ENCODE measurements at places on chromosomes 2 and 18. TPM values are rescaled to one million over a fixed set of nuclear protein-coding genes. Genes with fewer than 3 reads are reported as not detected.

OTOS gene
- 1.5 TPM for polyA plus RNA-seq

HOXD8 gene
- polyA plus RNA-seq = 122 TPM

NPPC gene
- polyA plus RNA-seq = not detected

ALKAL2 gene
- polyA plus RNA-seq = 8.0 TPM

GNAL gene
- 1.8 TPM for polyA plus RNA-seq

MC5R gene
- not detected for polyA plus RNA-seq

GALM gene
- 79.9 TPM for polyA plus RNA-seq

MRPL53 gene
- polyA plus RNA-seq = 157 TPM

UGT1A5 gene
- polyA plus RNA-seq = not detected

COL3A1 gene
- 32.2 TPM for polyA plus RNA-seq

STEAP3 gene
- 6.7 TPM for polyA plus RNA-seq

MYO7B gene
- 22.2 TPM for polyA plus RNA-seq

IL1R2 gene
- polyA plus RNA-seq = 11.2 TPM

- DNase-seq = no peak
These were observed 111.6 kb upstream of the LTBP1 start for GRCh38 chr2:32835148-32835547.

- peak; percentile 92 for DNase-seq
These were observed 680 bp upstream of the FHOD3 start for GRCh38 chr18:36296650-36297416.

- DNase-seq = no peak
These were observed 40.4 kb upstream of the MTIF2 start for GRCh38 chr2:55309446-55309845.

- DNase-seq = peak; percentile 16
These were observed 49.2 kb upstream of the KCNG2 start for GRCh38 chr18:79748321-79749180.

DNA sequence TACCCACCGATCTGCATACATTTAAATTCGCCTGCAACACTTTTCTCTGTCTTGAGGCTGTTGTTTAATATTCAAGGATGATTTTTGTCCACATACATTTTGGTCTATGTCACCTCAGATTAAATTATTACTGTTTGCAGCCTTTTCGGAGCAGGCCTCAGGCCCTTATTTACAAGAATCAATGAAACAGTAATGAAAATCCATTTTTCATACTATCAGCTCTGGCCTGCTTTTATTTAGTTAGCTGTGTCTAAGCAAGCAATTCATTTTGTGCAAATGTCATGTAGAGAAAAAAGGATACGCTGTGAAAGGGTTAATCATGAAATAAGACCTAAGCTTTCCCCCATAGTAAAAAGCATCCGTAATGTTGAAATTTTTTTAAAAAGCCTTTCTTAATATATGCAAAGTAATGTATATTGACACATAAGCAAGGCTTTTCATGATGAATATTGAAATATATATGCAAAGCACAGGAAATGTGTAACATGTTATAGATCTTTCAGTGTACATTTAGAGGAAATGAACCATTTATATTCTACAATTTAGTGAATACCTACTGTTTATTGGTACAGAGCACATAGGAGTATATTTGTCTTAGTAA, 1135.3 kb upstream of the ZEB2 start:
- no peak for DNase-seq

- no peak for DNase-seq
These were observed 73.7 kb downstream of the DGKD start for GRCh38 chr2:233428008-233428407.

GRCh38 chr2:159147690-159148089, 138.8 kb downstream of the WDSUB1 start:
- DNase-seq = no peak

DNA sequence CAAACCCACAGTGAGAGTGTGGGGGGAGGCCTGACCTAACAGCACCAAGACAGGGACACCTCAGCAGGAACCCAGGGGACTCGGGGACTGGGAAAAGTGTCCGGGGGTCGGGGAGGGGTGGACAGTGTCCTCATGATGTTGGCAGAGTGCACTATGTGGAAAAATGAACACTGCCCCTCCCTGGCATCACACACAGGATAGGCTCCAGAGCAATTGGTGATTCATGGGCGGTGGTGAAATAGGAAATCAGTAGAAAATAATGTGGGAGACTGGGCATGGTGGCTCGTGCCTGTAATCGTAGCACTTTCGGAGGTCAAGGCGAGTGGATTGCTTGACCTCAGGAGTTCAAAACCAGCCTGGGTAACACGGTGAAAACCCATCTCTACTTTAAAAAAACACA, 3.6 kb upstream of the ANO7 start:
- DNase-seq = no peak

DNA sequence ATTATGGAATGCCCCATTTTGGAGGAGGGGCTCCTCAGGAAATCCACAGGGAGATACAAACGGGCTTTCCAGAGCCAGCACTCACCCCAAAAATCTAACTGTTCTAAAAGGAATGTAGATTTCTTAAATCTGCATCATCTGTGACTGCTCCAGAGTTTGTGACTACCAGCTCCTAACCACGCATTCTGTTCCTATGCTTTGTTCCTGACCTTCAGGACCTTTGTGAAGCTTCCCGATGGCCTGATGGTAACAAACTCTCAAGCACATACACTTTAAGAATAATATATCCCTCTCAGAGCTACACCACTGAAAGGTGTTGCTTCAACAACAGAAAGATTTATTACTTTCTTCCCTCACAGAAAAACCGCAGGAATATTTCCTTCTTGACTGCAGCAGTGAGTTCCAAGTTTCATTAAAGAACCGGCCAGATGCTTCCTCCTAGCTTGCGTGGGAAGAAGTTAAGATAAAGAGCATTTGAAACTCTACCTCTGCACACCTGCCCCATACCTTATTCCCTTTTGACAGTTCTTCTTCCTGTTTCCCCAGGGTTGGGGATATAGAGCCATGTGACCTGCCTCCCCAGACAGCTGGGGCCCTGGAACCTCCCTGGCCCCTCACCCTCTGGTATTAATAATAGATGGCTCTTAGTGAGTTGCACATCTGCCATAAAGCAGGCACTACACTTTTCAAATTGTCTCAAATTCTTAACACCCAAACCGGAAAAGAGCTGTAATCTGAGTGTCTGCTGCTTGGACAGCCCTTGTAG, 40.2 kb upstream of the EML4 start:
- DNase-seq = peak; percentile 58

GRCh38 chr2:221211653-221212052, 360.5 kb downstream of the EPHA4 start:
- no peak for DNase-seq

DNA sequence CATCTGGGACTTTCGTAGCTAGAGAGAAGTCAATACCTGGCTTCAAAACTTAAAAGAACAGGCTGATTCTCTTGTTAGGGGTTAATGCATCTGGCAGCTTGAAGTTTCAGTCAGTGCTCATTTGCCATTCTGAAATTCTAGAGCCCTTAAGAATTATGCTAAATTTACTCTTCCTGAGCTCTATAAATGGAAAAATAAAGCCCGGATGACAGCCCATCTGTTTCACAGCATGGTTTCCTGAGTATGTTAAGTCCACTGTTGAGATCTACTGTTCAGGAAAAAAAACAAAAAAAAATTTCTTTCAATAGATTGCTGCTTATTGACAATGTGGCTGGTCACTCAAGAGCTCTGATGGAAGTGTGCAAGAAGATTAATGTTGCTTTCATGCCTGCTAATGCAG, 101.3 kb upstream of the RPE start:
- no peak for DNase-seq

GRCh38 chr18:58217052-58217451, 173.0 kb downstream of the NEDD4L start:
- no peak for DNase-seq

DNA sequence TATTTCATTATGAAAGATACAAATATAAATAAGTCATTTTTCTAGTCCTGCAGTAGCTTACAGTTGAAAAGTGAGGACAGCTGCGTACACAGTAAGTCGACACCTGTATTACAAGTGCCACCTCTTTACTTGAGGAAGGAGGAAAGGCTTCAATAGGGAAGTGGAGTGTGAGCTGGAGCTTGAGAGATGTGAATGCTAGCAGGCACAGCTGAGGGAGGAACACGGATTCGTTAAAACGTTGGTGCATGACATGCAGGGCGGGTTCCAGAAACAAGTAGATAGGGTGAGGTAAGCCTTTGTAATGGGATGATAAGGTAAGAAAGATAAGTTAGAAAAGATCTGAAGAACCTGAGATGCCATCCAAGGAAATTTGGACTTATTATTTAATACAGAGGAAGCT, 98.1 kb upstream of the CSRNP3 start:
- DNase-seq = no peak

DNA sequence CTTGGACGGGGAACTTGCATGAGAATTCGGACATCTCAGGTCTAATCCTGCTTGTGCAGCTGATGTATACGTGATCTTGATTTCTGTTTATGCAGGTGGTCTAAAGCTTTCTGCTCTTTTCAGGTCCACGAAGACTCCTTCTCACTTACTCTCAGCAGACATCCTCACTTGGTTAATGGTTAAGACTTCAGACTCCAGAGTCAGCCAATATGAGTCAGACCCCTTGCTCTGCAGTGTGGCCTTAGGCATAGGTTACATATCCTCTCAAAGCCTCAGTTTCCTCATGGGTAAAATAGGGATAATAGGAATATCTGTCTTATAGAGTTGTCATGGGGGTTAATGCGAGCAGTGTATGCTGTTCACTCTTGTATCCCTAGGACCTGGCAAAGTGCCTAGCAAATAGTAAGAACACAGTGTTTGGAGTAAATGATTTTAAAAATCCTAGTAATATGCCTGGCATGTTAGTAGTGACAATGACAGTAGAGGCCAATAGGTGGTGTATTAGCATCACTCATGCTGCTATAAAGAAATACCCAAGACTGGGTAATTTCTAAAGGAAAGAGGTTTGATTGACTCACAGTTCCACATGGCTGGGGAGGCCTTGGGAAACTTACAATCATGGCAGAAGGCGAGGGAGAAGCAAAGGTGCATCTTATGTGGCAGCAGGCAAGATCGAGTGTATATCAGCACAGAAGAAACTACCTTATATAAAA, 42.3 kb downstream of the XRCC5 start:
- DNase-seq = no peak

- no peak for DNase-seq
These were observed 66.3 kb downstream of the NRP2 start for GRCh38 chr2:205748639-205749038.

- DNase-seq = no peak
These were observed 11.3 kb downstream of the UPP2 start for GRCh38 chr2:158112992-158113391.

GRCh38 chr2:98716786-98717185, 14.1 kb downstream of the MGAT4A start:
- DNase-seq = no peak

- DNase-seq = no peak
These were observed 28.5 kb upstream of the HS6ST1 start for GRCh38 chr2:128347171-128347558.

GRCh38 chr2:239811111-239811781, 213.9 kb downstream of the NDUFA10 start:
- DNase-seq = no peak

DNA sequence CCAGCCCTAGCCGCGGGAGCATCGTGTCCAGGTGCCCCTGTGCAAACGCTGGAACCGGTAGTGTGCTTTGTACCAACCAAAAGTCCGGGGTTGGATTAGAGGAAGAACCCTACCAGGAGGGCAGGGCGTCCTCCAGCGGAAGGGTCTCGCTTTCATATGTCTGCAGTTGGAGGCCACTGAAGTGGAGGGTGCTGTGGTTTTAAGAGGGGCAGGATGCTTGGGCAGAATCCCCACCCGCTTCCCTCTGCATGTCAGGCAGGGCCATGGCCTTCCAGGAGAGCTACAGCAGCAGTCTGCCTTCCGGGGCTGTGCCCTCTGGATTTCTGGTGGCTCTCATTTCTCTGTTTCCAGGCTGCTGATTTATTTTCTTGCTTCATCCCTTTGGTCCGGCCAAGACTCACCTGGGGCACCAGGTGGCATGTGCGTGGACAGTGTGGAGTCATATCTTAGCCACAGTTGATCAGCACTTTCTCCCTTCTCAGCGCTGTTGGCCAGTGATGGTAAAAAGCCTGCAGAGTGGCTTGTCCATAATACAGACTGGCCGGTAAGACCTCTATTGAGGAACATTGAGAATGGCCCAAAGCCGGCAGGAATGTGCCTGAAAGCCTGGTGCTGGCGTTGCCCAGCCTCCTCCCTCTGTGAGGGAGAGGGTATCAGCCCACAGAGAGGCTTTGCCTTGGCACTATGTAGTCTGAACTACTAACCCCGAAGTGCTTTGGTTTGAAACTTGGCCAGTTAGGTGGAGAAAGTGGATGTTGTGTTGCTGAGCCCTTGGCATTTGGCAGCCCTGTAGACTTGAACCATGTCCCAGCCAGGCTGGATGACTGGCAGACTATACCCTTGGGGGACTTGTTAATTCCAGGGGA, 1.8 kb downstream of the AGAP1 start:
- no peak for DNase-seq

DNA sequence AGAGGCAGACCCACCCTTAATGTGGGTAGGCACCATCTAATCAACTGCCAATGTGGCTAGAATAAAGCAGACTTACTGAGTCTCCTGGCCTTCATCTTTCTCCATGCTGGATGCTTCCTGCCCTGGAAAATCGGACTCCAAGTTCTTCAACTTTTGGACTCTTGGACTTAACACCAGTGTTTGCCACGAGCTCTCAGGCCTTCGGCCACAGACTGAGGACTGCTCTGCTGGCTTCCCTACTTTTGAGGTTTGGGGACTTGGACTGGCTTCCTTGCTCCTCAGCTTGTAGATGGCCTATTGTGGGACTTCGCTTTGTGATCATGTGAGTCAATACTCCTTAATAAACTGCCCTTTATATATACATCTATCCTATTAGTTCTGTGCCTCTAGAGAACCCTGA, 21.9 kb downstream of the ST8SIA5 start:
- DNase-seq = no peak

- DNase-seq = no peak
These were observed 431.8 kb upstream of the SPHKAP start for GRCh38 chr2:228613133-228613850.

GRCh38 chr18:55054021-55054990, 95.0 kb upstream of the CCDC68 start:
- DNase-seq = no peak

- DNase-seq = no peak
These were observed 85.0 kb upstream of the FAM237A start for GRCh38 chr2:206557321-206557720.

- DNase-seq = no peak
These were observed 252.4 kb upstream of the ZNF521 start for GRCh38 chr18:25604196-25604893.

- DNase-seq = peak; percentile 84
These were observed 48.1 kb downstream of the PKDCC start for GRCh38 chr2:42095923-42096408.

DNA sequence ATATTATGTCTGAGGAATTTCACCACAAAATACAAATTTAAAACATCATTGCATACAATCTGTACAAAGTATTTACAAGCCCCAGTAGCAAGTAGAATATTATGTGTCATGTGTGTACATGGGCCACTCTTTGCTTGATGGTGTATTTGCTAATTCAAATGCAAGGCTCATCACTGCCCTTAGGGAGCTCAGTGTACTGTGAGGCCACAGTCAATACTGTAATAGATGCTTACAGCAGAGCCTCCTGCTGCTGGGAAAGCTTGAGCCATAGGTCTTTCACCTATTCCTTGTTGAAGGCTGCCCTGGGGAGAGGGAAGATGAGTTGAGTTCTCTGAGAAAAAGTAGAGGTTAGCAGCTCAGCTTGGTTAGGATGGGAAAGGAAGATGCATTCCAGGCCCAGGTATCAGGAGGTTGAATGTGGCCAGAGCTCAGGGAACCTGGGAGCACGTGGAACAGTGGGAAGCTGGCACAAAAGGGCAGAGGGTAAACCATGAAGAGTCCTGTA, 189.6 kb downstream of the LRP1B start:
- DNase-seq = no peak

GRCh38 chr2:19810148-19810547, 91.6 kb downstream of the TTC32 start:
- DNase-seq = peak; percentile 3

- DNase-seq = no peak
These were observed 862 bp downstream of the C18orf54 start for GRCh38 chr18:54358495-54359040.

Data from kidney (tissue), 22 donors.